NCI-H2029 treated with DMSO at 0.1 percent for 48 hours (cell line): ENCODE measurements at places on chromosomes 4 and X.
A peak's percentile ranks its signal among the peaks of the same experiment; 100 is the strongest.

GRCh38 chr4:82493721-82494425, 63.5 kb downstream of the ENOPH1 start:
- DNase-seq, result no peak

DNA sequence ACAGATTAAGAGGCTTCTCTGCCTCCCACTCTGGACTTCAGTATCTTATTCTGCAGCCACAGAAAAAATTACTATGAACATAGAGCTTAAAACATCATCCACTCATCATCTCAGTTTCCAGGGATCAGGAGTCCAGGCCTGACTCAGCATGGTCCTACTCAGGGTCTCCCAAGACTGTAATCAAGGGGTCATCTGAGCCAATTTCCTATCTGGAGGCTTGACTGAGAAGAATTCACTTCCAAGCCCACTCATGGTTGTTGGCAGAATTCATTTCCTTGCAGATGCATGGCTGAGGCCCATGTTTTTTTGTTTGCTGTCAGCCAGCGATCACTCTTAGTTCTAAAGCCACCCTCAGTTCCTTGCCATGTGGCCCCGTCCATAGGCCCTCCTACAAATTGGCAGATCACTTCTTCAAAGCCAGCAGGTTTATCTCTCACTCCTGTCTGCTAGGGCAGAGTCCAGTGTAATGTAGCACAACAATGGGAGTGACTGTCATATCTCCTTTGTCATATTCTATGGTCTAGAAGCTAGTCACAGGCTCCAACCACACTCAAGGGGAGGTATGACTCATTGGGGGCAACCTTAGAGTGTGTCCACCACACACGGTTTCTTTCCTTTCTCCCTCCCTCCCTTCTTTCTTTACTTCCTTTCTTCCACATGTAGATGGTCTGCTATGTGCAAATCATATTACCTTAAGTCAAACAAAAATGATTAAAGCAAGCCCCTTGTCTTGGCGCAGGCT, 251.6 kb downstream of the QDPR start:
- DNase-seq, result no peak

- no peak for DNase-seq
These were observed 104.1 kb downstream of the PALLD start for GRCh38 chr4:168600796-168601583.

- DNase-seq, result no peak
These were observed 595 bp upstream of the NAP1L2 start for GRCh38 chrX:73215246-73215645.

GRCh38 chr4:48844843-48845242, 14.0 kb downstream of the OCIAD1 start:
- no peak for DNase-seq

DNA sequence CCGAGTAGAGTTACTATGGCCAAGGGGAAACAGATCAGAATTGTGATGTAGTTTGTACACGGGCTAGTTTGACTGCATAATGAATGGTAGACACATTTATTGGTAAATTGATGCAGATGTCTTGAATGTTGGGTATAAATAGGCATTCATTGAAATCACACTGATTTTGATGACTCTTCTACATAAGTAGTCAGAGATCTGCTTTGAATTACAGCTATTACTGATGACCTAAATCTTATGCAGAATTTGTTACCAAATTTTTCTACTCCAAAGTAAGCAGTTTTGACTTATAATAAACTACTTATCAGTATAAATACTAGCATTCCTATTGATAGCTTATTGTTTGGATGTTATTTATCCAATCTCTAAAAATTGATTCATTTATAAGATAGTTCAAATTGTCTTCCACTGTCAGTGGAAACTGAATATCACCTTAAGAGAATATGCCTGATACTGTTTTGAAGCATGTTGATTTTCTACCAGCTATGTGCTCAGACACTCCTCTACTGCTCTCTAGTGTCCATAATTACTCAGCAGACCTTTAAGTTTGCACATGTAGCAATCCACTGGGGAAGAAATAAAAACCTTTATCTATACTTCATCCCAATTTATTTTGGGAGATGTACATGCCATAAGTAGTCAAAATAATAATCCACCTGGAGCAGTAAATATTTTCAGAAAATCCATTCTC, 120.3 kb downstream of the RASL11B start:
- DNase-seq, result peak; percentile 74

GRCh38 chrX:39012621-39013111, 211.4 kb downstream of the MID1IP1 start:
- no peak for DNase-seq

- DNase-seq, result no peak
These were observed 46.5 kb downstream of the EGF start for GRCh38 chr4:109959195-109959594.

GRCh38 chr4:86614865-86615264, 20.8 kb downstream of the PTPN13 start:
- DNase-seq, result no peak

DNA sequence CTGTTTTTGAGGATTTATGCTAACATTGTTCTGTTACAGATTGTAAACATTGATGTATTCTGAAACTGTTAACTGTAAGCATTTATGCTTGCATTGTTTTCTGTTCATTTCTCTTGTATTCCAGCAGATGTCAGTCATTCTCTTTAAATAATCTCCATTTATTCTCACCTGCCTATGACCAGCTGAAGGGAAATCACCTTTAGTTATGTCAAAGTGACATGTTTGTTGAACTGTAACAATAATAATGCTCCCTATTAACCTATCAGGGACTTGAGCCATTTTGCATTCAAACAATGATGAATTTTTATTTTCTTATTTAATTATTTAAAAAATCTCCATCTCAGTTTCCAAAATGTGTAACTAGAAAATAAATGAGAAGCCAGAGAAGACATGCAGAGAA, 58.0 kb downstream of the SPCS3 start:
- no peak for DNase-seq

- DNase-seq, result no peak
These were observed 194.0 kb upstream of the NUDT6 start for GRCh38 chr4:123116412-123116811.

GRCh38 chr4:41320278-41320677, 63.5 kb downstream of the UCHL1 start:
- no peak for DNase-seq

GRCh38 chr4:98909646-98910401, 19.1 kb downstream of the EIF4E start:
- DNase-seq, result no peak

DNA sequence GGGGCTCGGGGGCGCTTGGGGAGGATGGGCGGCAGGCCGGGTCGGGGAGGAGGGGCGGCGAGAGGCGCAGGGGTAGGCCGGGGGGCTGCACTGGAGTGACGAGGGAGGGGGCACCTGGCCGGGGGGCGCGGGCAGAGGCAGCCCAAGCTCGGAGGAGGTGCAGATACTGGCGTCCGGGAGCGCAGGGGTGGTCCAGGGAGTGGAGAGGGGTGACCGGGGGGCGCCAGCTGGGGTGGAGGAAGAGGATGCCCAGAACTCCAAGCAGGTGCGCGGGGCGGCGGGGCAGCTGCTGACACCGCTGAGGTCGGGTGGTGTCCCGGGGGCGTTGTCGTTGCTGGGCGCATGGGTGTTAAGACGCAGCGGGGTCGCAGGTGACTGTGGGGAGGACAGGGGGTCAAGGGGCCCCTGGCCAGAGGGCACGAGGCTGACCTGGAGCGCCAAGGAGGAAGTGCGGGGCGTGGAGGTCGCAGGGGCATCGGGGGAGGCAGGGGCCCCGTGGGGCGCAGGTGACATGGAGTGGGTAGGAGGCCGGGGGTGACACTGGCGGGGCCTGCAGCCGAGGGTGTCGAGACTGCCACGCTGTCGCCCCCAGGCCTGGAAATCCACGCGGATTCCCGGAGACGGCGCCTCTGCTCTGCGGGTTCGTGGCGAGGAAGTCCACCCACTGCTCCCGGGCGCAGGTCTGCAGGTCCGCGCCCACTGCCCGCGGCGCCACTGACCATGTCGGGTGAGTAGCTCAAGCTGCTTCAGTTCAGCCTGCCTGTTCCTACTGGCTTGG, 928 bp downstream of the GYG2 start:
- DNase-seq, result no peak

- no peak for DNase-seq
These were observed 37.6 kb downstream of the CCNQ start for GRCh38 chrX:153561337-153561736.

DNA sequence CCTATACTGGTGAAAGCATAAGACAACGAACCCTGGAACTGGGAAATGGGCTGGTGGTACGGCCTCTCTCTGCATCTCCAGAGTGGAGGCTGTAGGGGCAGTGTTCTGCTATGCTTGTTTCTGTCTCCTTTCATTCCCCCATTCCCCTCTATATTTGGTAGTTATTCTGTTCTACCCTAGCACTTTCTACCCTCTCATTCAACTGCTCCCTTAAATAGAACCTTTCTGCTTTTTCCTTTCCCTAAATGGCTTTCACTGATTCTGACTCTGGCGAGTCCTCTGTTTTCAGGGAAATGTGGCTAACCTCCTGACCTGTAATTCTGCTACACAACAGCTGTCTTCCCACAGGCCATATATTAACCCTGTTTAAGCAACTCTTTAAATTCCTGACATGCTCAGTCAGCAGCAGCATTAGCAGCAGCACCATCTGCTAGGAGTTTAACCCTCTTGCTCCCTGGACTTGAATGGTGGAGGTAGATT, 94.2 kb downstream of the CXCL13 start:
- DNase-seq, result no peak
